Thoracic aorta (tissue), 2 donors: ENCODE measurements at places on chromosomes 11 and 22. TPM values are rescaled to one million over a fixed set of nuclear protein-coding genes. Genes with fewer than 3 reads are reported as not detected.

DNA sequence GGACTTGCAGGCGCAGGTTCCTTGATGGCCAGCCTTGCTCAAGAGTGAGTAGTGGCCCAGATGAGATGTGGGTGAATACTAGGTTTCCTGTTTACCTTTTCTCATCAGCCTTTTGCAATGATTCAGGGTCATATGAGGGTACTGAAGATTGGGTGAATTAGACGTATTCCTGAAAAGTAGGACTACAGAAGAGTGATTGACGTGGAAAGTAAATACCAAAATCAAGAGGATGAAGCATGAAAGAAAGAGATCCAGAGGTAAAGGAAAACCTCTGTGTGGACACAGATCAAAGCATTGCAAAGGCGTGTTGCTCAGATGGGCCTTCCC lies 59.9 kb downstream of the CYB5R2 start:
- peaks cover 6% of the 10 kb centered on the region for H3K4me1 ChIP-seq
- peaks cover 8% of the 10 kb centered on the region for H3K36me3 ChIP-seq
- DNase-seq: no peak
- H3K27me3 ChIP-seq: no peaks in the 10 kb centered on the region
- peak overlapping the region; percentile 6 for H3K27ac ChIP-seq
- no peak overlapping the region for H3K4me3 ChIP-seq

DNA sequence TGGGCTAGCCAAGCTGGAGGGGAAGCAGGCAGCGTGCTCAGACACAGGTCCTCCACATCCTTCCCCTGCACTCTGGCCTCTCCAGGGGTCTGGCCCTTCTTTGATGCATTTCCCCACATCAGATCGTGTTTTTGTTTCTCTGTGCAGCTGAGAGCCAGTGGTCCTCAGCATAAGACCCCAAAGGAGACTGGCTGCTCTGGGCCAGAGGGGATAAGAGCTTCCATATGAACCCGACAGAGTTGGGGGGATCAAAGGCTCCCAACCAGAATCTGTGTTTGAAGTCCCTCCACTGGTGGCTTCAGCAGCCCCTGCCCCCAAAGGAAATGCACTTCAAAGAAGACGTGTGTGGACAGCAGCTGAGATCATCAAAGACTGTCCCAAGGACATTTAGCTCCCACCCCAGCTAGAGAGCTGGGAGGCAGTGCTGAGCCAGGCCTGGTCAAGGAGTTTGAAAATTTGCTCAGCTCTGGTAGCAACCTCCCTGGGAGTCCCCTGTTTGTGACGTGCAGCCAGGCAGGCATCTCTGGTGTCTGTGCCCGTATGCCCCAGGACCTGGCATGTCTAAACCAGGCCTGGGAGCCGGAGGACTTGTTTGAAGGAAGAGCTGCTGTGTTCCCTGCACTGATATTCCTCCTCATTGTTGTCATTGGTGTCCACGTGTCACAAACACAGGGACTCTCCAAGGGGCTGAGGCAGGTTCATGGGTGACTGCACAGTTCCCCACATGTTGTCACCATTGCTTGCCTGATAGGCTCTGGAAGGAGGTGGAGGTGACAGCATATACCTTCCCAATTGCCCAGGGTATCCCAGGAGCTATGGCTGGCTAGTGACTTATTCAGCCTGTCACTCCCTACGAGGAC lies 99.0 kb downstream of the AMOTL1 start:
- H3K27ac ChIP-seq: no peak overlapping the region
- no peak overlapping the region for H3K4me3 ChIP-seq
- H3K4me1 ChIP-seq: no peaks in the 10 kb centered on the region
- peaks cover 47% of the 10 kb centered on the region for H3K36me3 ChIP-seq

GRCh38 chr11:10774811-10775210 lies 23.8 kb downstream of the CTR9 start:
- no peak overlapping the region for H3K27ac ChIP-seq
- no peak overlapping the region for H3K4me3 ChIP-seq
- H3K36me3 ChIP-seq: peaks cover 61% of the 10 kb centered on the region
- DNase-seq: no peak
- no peaks in the 10 kb centered on the region for H3K4me1 ChIP-seq

HMOX1 gene
- 332 TPM for total RNA-seq

SCGB2A2 gene
- not detected for total RNA-seq
